Activated CD4-positive, alpha-beta memory T cell treated with anti-CD3 and anti-CD28 coated beads, Interleukin-2, amount 10 ng/mL, durations not matched to agents 7 days and 5 days (primary cell): ENCODE measurements at places on chromosomes 6 and 20. TPM values are rescaled to one million over a fixed set of nuclear protein-coding genes. Genes with fewer than 3 reads are reported as not detected.

Gene FKBP1C
- 0.55 TPM for total RNA-seq

Gene CTSZ
- 45.0 TPM for total RNA-seq

Gene CGAS
- 48.2 TPM for total RNA-seq

Gene CDYL
- 30.5 TPM for total RNA-seq

Gene DNMT3B
- total RNA-seq: 2.4 TPM

Gene LPA
- not detected for total RNA-seq

Gene RIMS4
- not detected for total RNA-seq

Gene SOBP
- 0.38 TPM for total RNA-seq

Gene XKR7
- not detected for total RNA-seq

Gene OPN5
- not detected for total RNA-seq

Gene LY6G6D
- total RNA-seq: not detected

Gene OR12D3
- not detected for total RNA-seq

Gene OVOL2
- 0.25 TPM for total RNA-seq

Gene PI16
- 7.3 TPM for total RNA-seq

Gene RBM24
- not detected for total RNA-seq

Gene TCF15
- not detected for total RNA-seq

Gene DDX43
- total RNA-seq: 0.80 TPM

Gene BTN1A1
- total RNA-seq: not detected

Gene SYCP2
- total RNA-seq: 5.4 TPM

Gene DEF6
- total RNA-seq: 201 TPM

Gene SLC22A16
- total RNA-seq: not detected

Gene SLC17A2
- not detected for total RNA-seq

Gene EFCAB8
- 0.55 TPM for total RNA-seq

Gene TPD52L1
- total RNA-seq: not detected

Gene UBD
- total RNA-seq: 0.38 TPM

Gene PPP1R11
- 62.5 TPM for total RNA-seq

Gene RNF5
- total RNA-seq: 45.4 TPM

Gene PAK5
- total RNA-seq: not detected

Gene COL19A1
- total RNA-seq: 0.03 TPM

Gene CCM2L
- total RNA-seq: not detected

Gene VWA7
- total RNA-seq: 11.0 TPM

Gene SLC17A1
- total RNA-seq: not detected

Gene RSPO3
- not detected for total RNA-seq

Gene PLAGL2
- total RNA-seq: 28.9 TPM

Gene PDYN
- total RNA-seq: not detected

Gene LZTS3
- 0.90 TPM for total RNA-seq

Gene L3MBTL3
- 16.9 TPM for total RNA-seq

Gene MICB
- total RNA-seq: 62.9 TPM

Gene NOP56
- total RNA-seq: 285 TPM

Gene EPB41L1
- 0.20 TPM for total RNA-seq

Gene GINS1
- total RNA-seq: 27.5 TPM

Gene NFATC2
- total RNA-seq: 53.3 TPM

Gene PYGB
- 28.4 TPM for total RNA-seq

Gene CRISP1
- total RNA-seq: not detected

Gene SLC13A3
- total RNA-seq: not detected
